ENCODE measurements at places on chromosomes 6 and 20. TPM values are rescaled to one million over a fixed set of nuclear protein-coding genes. Genes with fewer than 3 reads are reported as not detected.

GRCh38 chr6:128417698-128418097 lies 102.7 kb downstream of the PTPRK start:
- DNase-seq, result no peak
- H3K4me1 ChIP-seq, result no peaks in the 10 kb centered on the region
- H3K36me3 ChIP-seq, result no peaks in the 10 kb centered on the region
- H3K4me3 ChIP-seq, result no peak overlapping the region
- H3K27ac ChIP-seq, result no peak overlapping the region

The RAET1L gene
- not detected for total RNA-seq

- no peaks in the 10 kb centered on the region for H3K4me1 ChIP-seq
- DNase-seq, result no peak
Measured at GRCh38 chr6:37324131-37325033, 29.4 kb upstream of the RNF8 start.

The PAK5 gene
- total RNA-seq, result not detected
